ENCODE measurements at places on chromosomes 11 and 22.
A peak's percentile ranks its signal among the peaks of the same experiment; 100 is the strongest.

- DNase-seq = no peak
Observed at GRCh38 chr11:82676483-82677094, 57.1 kb downstream of the FAM181B start.

- no peak for DNase-seq
Observed at GRCh38 chr11:76339221-76339620, 41.7 kb downstream of the THAP12 start.

DNA sequence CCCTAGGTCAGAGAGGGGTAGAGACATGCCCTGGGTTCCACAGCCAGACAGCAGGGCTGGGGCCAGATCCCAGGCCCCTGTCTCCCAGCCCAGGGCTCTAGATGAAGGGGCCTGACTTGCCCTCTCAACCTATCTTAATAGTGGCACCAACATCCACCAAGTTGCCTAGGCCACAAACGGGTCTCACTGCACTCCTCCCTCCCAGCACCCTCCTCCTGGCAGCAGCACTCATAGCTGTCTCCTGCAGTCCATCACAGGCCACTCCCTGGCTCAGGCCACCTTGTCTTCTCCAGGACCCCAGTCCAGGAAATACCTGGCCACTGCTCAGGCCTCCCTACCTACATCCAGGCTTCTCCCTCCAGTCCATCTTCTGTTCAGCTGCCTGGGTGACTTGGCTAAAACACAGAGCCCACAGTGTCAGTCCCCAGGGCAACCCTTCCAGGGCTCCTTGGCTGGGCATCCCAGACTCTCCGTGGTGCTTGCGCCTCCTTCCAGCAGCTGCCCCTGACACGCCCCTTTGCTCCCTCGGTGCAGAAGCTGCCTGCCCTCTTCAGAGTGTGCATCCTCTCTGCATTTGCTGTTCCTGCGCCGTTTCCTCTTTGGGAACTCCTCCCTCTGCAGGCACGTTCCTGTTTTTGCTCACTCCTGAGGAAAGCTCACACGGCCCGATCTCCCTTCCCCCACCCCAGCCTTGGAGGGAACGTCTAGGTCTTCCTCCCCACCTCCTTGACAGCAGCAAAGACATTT lies 40.5 kb downstream of the LRRC32 start:
- no peak for DNase-seq

DNA sequence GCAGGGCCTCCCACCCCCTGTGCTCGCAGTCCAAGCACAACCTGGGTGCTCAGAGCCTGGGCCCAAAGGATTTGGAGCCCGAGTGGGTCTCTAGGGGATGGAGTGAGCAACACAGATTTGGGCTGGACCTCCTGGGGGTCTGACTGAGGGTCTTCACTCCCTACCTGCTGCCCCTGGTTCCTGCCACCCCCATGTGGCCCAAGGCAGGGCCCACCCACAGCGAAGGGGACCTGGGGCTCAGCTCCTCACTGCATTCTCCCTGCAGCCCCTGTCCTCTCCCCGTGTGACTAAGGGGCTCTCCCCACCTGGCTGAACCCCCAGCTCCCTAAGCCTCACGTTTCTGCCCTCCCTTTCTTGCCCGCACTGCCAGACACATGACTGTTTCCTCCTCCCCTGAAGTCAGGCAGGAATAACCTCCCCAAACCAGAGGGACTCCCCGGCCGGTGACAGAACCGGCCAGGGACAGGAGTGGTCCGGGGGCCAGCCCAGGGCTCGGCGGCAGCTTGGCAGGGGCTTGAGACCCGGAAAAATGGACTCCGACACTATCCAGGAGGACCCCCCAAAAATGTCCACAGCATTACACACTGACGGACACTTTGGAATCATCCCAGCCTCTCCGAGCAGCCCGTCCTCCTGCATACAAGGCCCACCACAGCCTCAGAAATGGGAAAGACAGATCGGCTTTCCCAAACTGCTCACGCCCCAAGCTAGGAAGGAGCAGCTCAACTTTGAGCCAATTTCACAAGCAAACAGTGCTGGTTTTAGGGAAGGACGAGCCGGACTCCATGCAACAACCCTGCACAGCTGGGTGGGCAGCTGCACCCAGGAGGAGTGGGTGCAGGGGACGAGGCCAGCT lies 57.8 kb downstream of the BRD1 start:
- DNase-seq = no peak

- no peak for DNase-seq
Observed at GRCh38 chr11:3164138-3164551, 965 bp downstream of the OSBPL5 start.

GRCh38 chr11:3006505-3007260 lies 14.6 kb upstream of the NAP1L4 start:
- no peak for DNase-seq

DNA sequence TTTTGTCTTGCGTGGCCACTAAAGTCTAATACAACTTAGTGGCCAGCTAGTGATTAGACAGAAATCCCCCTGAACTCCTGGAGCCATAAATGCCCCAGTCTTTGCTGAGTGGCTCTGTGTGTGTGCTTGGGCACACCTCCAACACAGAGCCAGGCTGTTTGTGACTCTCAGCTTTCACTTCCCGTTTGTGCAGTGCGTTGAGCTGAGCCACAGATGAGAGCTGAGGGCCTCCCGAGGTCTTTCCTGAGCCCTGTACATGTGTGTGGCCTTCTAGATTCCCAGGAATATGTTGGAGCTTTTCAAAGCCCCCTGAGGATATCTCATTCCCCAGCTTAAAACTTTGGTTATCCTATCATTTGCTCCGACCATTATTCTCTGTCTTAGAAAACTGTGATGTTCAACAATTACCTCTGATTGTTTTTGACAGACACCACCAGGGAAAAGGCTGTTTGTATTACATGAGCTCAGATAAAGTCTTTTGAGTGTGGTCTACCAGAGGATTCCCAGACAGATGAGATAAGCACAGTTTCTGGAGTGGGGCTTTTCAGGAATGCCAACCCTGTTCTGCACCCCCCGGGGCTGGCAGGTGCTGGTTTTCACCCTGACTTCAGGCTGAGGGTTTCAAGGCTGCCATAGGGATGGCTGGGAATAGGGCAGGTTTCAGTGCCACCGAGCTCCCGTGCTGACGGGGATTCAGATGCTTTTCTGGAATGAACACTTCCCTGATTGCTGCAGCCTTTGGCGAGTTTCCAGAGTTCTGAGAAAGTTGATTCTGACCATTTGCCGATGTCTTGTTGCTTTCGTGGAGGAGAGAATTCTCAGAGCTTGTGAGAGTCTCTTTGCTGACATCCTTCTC lies 23.8 kb downstream of the IGHMBP2 start:
- no peak for DNase-seq

GRCh38 chr11:22536071-22536470 lies 89.6 kb downstream of the FANCF start:
- DNase-seq = no peak

DNA sequence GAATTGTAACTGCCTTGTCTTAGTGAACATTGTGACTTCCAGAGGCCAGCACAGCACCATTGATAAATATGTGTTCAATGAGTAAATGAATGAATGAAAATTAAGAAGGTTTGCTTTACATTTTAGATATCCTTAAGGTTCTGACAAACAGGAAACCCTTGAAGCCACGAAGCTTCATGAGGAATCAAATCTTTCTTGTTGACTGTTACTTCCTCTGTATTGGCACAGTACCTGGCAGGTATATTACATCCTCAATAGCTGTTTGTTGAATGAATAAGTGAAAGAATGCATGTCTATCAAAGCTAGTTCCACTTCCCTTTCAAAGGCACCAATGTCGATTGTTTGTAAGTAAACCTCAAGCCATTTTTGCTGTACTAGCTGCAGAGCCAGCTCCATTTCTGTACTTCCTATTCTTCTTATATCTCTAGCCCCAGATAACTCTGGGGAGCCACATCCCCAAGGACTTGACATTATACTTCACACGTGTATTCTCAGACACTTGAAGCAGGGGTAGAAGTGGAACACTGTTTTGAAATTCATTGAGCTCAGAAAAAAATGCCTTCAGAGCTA lies 140.3 kb upstream of the RAG2 start:
- no peak for DNase-seq

DNA sequence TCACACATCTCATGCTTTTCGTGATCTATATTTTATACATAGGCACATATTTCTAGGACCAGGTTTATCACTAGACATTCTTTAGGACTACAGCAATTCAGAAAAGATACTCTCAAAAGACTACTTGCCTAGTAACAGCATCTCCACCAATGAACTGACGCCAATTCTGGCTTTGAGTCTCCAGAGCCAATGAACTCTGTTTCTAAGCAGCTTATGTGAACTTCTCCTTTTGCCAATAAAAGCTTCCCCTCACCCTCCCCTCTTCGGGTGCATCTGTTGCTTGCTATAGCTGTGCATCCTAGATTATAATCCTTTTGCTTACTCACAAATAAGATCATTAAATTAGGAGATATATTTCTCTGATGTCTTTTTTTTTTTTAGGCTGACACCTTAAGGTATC lies 11.4 kb upstream of the ANKK1 start:
- DNase-seq = no peak

DNA sequence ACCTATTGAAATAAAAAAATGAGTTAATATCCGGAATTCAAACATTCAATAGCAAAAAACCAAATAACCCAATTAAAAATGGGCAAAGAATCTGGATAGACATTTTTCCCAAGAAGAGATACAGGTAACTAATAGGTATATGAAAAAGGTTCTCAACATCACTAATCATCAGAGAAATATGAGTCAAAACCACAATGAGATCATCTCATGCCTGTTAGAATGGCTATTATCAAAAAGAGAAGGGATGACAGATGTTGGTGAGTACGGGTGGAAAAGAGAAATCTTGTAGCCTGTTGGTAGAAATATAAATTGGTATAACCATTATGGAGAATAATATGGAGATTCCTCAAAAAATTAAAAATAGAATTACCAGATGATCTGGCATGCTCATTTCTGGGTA lies 26.9 kb upstream of the OR6M1 start:
- DNase-seq = no peak

DNA sequence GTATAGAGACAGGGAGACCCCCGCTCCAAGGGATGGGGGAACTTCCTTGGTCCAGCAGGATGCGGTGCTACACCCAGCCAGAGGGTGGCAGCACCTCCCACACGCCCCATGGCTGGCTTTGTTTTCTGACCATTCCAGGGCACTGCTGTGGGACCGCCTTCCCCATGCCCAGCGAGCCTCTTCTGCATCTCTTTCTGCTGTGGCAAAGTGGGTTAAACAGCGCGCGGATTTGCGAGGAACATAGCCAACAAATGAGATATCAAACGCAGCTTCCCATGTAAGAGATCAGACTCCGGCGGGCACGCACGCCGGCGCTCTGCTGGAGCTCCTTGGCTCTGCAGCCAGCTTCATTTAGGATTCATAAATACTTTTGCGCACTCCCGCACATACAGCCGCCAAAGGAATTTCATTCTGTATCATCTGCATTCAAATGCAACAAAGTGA lies 485.8 kb upstream of the CADM1 start:
- no peak for DNase-seq

DNA sequence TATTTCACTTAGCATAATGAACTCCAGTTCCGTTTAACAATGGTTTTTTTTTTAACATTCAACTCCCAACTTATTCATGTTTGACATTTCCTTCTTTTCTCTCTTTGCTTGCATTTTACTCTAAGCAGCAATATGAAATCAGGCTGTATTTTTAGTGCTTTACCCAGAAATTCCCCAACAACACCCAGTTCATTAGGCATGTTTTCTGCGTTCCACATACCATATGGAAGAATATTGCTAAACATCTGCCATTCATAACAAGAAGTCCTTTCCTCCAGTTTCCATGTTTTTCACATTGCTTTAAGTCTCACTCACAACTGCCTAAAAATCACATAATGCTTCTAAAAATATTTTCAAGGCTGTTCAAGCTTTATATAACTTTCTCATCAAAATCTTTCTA lies 45.8 kb downstream of the PLAAT5 start:
- DNase-seq = no peak

DNA sequence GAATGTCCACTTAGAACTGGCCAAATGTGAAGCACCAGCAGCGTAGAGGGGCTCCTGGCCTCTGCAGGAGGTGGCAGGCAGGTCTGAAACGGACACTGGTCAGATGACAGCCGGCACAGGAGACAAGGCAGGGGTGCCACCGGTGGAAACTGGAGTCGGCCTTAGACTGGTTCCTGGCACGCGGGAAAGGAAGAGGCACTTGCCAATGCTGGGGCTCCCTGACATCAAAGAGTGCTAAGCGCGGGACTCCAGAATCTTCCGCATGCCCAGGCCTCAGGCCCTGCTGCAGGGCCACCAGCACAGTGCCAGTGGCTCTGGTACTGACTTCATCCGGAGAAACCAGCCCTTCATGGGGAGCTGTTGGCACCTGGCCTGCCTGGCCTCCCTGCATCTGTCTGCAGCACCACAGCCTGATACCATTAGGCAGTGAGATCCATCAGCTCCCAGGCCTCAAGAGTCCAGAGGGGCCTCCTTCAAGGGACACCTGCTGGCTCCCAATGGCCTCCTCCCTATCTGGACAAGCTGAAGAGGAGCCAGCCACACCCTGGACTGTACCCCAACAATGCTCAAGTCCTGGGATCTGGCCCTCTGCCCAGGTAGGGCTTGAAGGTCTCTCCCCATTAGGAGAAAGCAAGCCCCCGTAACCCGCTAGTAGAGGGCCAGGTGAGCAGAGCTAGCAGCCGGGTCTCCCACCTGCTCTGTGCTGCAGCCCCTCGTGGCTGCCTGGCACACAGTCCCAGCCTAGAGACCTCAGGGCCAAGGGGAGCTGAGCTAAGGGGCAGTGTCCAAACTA lies 29.7 kb upstream of the GNB1L start:
- DNase-seq = no peak

DNA sequence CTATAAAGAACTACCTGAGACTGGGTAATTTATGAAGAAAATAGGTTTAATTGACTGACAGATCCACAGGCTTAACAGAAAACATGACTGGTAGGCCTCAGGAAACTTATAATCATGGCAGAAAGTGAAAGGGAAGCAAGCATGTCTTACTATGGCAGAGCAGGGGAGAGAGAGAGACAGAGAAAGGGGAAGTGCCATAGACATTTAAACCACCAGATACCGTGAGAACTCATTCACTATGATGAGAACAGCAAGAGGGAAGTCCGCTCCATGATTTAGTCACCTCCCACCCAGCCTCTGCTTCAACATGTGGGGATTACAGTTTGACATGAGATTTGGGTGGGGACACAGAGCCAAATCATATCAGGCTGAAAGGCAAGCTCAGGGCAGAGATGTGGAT lies 327.1 kb upstream of the DDI1 start:
- no peak for DNase-seq

GRCh38 chr22:41301085-41302020 lies at the start of gene ZC3H7B:
Gene ZC3H7B (plus strand): TSS chr22:41301525. CDS start chr22:41320661, 19,136 bp downstream.
- peak; percentile 71 for DNase-seq

DNA sequence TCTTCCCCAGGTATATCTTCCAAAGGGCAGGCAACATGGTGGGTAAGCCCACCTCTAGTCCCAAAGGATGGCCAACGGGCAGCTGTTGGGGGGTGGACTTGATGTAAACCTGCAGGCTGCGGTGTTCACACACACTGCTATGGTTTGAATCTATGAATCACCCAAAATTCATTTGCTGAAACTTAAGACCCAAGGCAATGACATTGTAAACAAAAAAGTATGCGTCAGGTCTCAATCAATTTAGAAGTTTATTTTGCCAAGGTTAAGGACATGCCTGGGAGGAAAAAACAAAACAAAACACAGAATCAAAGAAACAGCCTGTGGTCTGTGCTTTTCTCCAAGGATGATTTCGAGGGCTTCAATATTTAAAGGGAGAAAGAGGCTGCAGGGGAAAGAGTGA lies 18.3 kb downstream of the RCN1 start:
- no peak for DNase-seq

GRCh38 chr22:48884324-48884723 lies 943.3 kb downstream of the BRD1 start:
- DNase-seq = no peak

GRCh38 chr22:42376711-42377554 lies 55.3 kb downstream of the NFAM1 start:
- DNase-seq = no peak
